Stimulated activated CD8-positive, alpha-beta memory T cell treated with anti-CD3 and anti-CD28 coated beads, Interleukin-7, amount 100 ng/mL, for 1 hour (primary cell): ENCODE measurements at places on chromosomes 12 and 14.

DNA sequence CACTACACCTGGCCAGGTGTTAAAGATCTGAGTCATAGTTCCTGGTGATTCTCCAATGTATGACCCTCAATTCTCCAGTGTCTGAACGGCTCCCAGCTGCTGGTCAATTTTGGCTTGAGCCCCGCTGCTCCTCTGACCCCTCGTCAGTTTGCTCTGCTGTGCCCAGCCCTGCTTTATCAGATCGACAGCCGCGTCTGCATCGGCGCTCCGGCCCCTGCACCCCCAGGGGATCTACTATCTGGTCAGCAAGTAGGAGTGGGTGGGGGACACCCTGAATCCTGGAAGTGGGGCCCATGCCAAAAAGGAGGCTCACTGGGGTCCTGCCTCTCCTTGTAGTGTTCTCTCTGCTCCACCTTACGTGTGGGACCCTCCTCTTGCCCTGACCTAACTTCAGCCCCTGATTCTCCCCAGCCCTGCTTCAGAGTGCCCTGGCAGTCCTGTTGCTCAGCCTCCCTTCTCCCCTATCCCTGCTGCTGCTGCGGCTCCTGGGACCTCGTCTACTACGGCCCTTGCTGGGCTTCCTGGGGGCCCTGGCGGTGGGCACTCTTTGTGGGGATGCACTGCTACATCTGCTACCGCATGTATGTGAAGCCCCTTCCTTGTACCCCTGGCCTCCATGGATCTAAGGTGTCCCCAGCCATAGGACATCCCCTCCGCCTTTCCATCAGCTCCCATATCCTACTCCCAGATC is 5.0 kb downstream of the SLC39A5 start:
- DNase-seq, result no peak

DNA sequence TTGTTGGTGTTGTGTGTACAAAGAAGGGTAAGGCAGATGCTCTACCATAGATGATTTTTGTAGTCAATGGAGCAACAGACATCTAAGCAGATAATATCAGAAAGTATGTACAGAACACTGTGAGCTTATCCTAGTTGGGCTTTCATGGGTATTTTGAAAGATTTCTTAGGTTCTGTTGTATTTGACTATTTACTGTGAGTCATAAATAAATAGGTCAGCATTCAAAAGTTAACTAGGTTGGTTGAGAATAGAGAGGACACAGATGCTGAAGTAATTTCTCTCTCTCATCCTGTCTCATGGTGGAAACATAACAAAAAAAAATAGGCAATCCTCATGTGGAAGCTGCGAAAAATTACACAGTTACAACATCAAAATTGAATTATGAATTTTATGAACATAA is 413.5 kb downstream of the CCDC91 start:
- DNase-seq, result no peak

- DNase-seq, result no peak
These were observed 119.6 kb downstream of the PLXNC1 start for GRCh38 chr12:94267921-94268471.

- no peak for DNase-seq
These were observed 219.7 kb upstream of the TMPO start for GRCh38 chr12:98295681-98296080.

DNA sequence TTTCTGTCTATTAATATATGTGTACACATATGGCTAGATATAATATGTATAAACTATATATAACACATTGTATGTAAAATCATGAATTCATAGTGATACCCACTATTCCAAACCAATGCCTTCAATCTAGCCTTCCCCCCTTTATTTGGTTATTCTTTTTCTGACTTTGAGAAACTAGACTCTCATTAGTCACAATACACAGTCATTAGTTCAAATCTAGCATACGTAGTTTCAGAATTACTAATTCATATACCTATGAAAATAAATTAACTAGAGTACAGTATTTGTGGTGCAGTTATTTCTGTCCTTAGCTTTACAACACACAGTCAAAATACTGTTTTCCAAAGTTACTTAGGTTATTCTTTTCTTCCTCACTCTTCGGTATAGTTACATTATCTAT is 268.2 kb downstream of the DPF3 start:
- DNase-seq, result no peak

DNA sequence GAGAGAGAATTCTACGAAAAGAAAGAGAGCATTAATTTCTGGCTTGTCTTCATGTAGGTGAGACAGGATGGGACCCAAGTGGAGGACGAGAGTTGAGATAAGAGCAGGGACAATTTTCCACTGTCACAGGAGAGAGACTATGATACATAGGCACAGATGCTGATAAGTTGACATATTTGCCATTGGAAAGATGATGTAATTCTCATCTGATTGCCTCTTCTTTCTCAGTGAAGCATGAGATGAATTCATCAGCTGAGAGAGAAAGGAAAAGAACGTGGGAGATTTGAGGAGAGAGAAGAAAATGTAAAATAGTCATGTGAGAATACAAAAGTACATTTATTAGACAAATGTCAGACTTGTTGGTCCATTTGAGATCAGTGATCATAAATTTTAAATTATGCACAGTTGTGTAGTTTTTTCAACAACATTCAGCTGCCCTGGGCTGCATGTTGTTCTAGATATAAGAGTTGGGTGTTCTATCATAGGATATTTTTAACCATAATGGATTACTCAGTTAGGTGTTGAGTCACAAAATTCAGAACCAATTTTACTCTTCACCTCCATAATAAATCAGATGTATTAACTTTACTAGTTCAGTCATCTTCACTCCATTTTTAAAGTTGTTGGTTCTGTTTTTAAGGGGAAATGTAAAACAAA is 222.9 kb downstream of the DPY19L2 start:
- DNase-seq, result no peak

- DNase-seq, result no peak
These were observed 129.5 kb downstream of the RGS6 start for GRCh38 chr14:72061718-72062117.

DNA sequence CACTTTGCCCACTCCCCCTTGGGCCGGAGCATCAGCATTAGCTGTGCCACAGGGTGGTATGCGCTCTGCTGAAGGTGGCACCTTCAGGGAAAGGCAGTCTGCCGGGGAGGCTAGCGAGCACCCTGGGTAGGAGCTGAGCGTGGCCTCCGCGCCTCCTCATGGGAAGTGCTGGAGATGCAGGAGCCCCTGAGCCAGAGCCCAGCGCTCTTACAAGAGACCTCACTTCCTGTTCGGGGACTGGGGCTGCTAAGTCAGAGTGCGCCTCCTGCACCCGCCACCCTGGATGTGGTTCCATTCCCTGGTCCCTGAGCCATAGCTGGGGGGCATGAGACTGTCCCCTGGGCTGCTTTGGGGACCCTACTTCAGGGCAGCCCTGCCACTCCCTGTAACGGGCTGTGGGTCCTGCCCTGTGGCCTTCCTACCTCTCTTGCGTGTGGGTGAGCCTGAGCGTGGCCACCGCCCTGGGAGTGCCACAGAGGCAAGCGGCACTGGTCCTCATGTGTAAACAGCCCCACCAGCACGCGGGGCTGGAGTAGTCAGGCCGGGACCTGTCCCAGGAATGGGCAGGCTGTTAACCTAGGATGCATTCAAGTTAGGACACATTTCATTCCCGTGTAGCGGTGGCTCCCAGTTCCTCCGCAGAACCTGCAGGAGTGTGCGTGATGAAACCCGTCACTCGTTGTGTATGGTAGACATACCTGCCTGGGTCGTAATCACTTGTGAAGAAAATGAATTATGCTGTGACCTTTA is 19.4 kb downstream of the COA8 start:
- no peak for DNase-seq

- DNase-seq, result no peak
These were observed 191.5 kb upstream of the C14orf180 start for GRCh38 chr14:104388011-104388521.

DNA sequence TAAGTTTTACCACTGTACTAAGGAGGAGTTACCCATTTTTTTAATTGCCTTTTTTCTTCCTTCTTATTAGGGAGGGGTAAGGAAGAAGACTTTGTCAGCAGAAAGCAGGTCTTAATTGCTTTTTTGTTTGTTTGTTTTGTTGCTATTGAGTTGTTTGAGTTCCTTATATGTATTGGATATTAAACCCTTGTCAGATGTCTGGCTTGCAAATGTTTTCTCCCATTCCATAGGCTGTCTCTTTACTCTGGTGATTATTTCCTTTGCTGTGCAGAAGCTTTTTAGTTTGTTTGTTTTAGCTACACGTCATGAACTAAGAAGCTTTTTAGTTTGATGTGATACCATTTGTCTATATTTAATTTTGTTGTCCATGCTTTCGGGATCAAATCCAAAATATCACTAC is 13.3 kb downstream of the SPIC start:
- DNase-seq, result no peak
